ENCODE measurements at places on chromosomes 3 and 15. TPM values are rescaled to one million over a fixed set of nuclear protein-coding genes. Genes with fewer than 3 reads are reported as not detected.

Gene DAZL
- not detected for total RNA-seq

Gene PLA2G4E
- total RNA-seq = 0.16 TPM

Gene CASR
- 0.05 TPM for total RNA-seq

Gene LRRC2
- 3.6 TPM for total RNA-seq

Gene UROC1
- total RNA-seq = 0.11 TPM

Gene TRPM1
- total RNA-seq = 52.6 TPM

Gene COL6A5
- 0.16 TPM for total RNA-seq

Gene EOMES
- 4.6 TPM for total RNA-seq

Gene PDE12
- 22.0 TPM for total RNA-seq

Gene SYNPR
- 21.0 TPM for total RNA-seq

Gene PGBD4
- 2.1 TPM for total RNA-seq

Gene SEMA7A
- 14.7 TPM for total RNA-seq

Gene LSAMP
- total RNA-seq = 52.5 TPM

Gene TICRR
- 2.4 TPM for total RNA-seq

Gene TMEM158
- total RNA-seq = 4.3 TPM

Gene C3orf22
- not detected for total RNA-seq

Gene ZPLD1
- total RNA-seq = 1.9 TPM

Gene ANKRD63
- total RNA-seq = not detected

Gene NEIL1
- 40.2 TPM for total RNA-seq

Gene ACTC1
- total RNA-seq = 136 TPM

Gene NR2C2
- 86.9 TPM for total RNA-seq

Gene THPO
- total RNA-seq = not detected

Gene GOLGA8O
- total RNA-seq = 1.5 TPM

Gene CRABP1
- total RNA-seq = 401 TPM

Gene KY
- 13.8 TPM for total RNA-seq

Gene TM2D3
- 87.6 TPM for total RNA-seq

Gene CCDC12
- total RNA-seq = 30.2 TPM

Gene PAQR5
- 3.1 TPM for total RNA-seq

Gene GOLGA6L2
- total RNA-seq = not detected

Gene DRD3
- total RNA-seq = not detected

Gene CDCP1
- 2.2 TPM for total RNA-seq

Gene C2CD4B
- 5.7 TPM for total RNA-seq

Gene HDAC11
- total RNA-seq = 19.8 TPM

Gene TMEM212
- total RNA-seq = not detected

Gene SORD
- total RNA-seq = 25.8 TPM

Gene SCG5
- total RNA-seq = 42.4 TPM

Gene RARRES1
- total RNA-seq = 11.8 TPM

Gene TLR9
- total RNA-seq = not detected
